Activated CD4-positive, alpha-beta T cell treated with anti-CD3 and anti-CD28 coated beads, Interleukin-2, amount 10 ng/mL, durations not matched to agents 7 days and 5 days (primary cell): ENCODE measurements at places on chromosomes 5 and 9. TPM values are rescaled to one million over a fixed set of nuclear protein-coding genes. Genes with fewer than 3 reads are reported as not detected.

DOK3 gene
- 2.9 TPM for total RNA-seq

SLC22A4 gene
- not detected for total RNA-seq

EMB gene
- total RNA-seq, result 143 TPM

HACD4 gene
- total RNA-seq, result 17.1 TPM

TAF7 gene
- 63.3 TPM for total RNA-seq

PPP3R2 gene
- total RNA-seq, result not detected

PMPCA gene
- 58.8 TPM for total RNA-seq

PCDHGB2 gene
- 0.08 TPM for total RNA-seq
